ENCODE measurements at places on chromosomes 3 and 15.

DNA sequence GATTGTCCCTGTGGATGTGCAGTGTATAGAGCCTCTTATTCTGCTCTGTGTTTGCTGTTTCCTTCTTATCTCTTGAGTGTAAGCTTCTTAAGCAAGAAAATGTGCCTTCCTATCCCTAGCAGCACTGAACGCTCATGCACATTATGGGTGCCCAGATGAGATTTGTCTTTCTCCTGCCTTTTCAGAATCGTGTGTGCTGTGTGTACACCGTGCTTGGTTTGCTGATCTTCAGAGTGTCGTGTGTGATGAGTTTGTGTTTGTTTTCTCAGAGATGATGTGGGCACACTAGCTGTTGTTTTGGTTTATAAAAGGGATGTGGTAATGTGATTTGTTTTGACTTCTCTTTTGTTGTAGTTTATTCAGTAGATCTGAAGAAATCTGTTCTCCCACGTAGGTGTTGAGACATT lies 19.7 kb downstream of the GPR171 start:
- DNase-seq: no peak

DNA sequence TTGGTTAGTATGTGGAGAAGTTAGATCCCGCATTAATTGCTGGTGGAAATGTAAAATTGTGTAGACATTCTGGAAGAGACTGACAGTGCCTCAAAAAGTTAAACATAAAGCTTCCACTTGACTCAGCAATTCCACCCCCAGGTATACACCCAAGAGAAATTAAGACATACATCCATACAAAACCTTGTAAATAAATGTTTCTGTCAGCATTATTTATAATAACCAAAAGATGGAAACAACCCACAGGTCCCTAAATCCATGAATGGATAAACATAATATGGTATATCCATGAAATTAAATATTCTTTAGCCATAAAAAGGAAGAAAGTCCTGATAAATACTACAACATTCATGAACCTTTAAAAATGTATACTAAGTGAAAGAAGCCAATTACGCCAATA lies 817.4 kb downstream of the NTRK3 start:
- DNase-seq: no peak

DNA sequence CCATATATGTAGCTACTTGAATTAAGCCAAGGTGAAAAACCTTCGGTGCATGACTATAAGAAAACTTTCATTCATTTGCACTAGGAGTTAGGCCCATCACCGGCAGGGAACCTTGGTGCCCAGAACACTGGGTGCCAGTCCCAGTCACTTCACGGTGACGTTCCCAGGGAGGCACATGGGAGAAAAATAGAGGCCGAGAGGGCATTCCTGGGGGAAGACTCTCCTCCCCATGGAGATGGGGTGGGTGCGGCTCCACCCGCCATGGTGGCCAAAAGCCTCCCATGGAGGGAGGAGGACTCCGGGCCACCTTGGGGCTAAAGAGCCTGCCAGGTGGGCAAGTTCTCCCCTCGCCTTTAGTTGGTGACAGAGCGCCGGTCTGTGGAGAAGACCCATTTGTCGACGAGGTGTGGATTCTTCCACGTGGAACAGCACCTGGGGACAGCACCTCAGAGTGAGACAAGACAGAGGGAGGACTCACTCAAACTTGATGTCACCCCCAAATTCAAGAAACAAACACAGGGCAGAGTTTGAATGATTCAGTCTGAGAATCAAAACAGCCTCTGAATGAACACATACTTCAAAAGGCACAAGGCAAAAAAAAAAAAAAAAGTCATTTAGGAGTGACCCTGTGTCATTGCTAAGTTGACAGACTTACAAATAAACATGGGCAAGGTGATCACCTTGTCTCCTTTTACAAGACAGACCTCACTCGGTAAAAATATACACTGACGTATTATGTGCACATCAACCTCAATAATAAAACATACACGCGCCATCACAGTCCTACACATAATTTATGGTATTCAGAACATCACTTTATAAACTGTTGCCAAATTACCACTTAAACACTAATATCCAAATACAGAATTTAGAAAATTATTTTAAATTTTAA lies 38.6 kb downstream of the ZXDC start:
- DNase-seq: no peak

GRCh38 chr3:135788978-135789377 lies 176.6 kb upstream of the PPP2R3A start:
- no peak for DNase-seq

- no peak for DNase-seq
These were observed 3.5 kb downstream of the PFN2 start for GRCh38 chr3:149967086-149967685.

DNA sequence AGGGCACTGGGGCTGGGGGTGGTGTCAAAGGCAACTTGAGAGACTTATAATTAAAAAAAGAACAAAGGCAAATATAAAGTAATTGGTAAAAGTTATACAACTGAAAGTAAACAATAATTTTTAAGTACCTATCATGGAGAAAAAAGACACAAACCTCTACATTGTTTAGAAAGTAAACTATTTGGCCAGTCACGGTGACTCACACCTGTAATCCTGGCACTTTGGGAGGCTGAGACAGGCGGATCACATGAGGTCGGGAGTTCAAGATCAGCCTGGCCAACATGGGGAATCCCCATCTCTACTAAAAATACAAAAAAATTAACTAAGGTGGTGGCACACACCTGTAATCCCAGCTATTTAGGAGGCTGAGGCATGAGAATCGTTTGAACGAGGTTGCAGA lies 25.8 kb downstream of the RPSA start:
- no peak for DNase-seq

DNA sequence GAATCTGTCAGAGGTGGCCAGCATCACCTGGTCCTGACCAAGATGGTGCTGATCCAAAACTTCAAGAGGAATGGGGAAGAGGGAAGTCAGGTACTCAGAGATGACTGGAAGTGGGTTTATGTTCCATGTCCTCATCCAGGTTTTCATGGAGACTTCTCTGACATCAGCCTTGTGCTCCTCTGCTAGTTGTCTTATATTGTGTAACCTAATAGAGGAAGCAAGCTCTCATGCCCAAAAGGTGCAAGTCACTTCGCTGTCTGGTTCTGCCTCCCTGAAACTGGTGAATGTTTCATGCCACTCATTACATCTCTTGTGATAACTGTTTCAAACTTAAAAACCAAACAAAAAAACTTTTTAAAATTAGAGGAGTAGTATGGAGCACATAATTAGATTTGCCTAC lies 127.2 kb upstream of the MANF start:
- DNase-seq: no peak

- no peak for DNase-seq
These were observed 38.9 kb upstream of the RNU6-1 start for GRCh38 chr15:67878712-67879206.

GRCh38 chr15:98873441-98874218 lies 134.0 kb downstream of the PGPEP1L start:
- DNase-seq: no peak

DNA sequence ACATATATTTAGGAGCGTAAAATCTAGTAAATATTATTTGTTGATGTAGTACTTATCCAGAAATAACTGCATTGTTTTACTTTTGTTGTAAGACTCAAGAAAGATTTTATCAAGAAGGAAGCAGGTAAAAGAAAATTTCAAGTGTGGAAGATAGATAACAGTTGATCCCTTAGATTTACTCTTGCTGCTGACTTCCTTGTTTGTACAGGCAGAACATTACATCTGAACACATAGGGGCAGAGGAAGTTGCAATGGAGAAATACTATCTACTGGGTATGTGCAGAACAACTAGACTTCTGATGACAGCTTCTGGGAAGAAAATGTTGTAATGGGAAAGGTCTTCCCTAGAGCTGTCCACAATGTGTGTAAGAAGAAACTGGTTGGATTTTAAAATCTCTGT lies 350.6 kb downstream of the NLGN1 start:
- DNase-seq: no peak

- no peak for DNase-seq
These were observed 437.4 kb downstream of the NR2F2 start for GRCh38 chr15:96767703-96768434.

DNA sequence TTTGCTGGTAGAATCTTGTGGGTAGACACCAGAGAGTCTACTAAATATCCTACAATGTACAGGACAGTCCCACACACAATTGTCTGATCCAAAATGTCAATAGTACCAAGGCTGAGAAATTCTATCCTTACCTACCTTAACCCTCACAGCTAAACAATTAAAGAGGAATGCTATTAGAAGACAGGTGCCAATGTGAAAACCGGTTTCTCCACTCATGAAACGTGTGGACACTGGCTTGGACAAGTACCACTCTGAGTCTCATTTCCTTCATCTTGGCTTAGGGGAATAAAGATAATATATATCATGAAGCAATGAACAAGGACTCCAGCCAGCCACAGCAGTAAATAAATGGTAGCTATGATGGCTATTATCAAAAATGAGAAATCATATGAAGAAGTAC lies 90.2 kb downstream of the RFTN1 start:
- DNase-seq: no peak

- DNase-seq: no peak
These were observed 1.7 kb upstream of the ARF4 start for GRCh38 chr3:57598765-57599360.

- DNase-seq: no peak
These were observed 114.7 kb upstream of the LRTM1 start for GRCh38 chr3:55042591-55042990.

- DNase-seq: no peak
These were observed 582.8 kb upstream of the CCDC54 start for GRCh38 chr3:106794442-106794841.

DNA sequence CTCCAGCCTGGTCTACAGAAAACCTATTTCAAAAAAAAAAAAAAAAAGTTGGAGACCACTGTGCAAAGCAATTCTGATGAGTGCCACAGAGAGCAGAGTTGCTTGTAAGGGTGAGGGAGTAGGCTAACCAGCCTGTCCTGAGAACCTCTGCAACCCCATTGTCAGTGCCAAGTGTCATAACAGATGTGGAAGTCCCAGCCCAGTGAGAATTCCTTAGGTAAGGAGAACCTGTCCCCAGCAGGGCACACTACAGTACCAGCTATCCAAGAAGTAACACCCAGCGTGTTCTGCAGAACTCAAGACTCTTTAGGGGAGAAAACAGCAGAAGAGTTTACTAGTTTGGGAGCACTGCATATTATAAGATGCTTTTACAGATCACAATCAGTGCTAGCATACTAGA lies 156.3 kb downstream of the LIPC start:
- DNase-seq: no peak

DNA sequence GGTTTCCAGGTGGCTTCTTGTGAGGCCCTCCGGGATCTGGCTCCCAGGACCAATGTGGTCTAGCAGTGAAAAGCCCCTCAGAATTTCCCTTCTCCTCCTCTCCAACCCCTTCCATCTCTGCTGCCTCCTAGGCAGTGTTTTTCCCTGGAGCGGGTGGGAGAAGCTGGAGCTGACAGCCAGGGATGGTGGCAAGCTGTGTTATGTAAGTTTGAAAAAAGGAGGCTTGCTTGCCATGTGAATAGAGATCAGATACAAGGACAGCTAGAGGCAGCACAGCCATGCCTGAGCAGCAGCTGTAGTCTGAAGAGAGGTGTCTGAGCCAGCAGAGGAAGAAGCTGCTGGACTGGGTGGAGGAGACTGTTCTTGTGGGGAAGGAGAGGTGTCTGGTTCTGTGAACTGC lies 20.6 kb downstream of the SNAPC5 start:
- no peak for DNase-seq

GRCh38 chr3:42430781-42431532 lies 20.5 kb upstream of the LYZL4 start:
- DNase-seq: no peak

DNA sequence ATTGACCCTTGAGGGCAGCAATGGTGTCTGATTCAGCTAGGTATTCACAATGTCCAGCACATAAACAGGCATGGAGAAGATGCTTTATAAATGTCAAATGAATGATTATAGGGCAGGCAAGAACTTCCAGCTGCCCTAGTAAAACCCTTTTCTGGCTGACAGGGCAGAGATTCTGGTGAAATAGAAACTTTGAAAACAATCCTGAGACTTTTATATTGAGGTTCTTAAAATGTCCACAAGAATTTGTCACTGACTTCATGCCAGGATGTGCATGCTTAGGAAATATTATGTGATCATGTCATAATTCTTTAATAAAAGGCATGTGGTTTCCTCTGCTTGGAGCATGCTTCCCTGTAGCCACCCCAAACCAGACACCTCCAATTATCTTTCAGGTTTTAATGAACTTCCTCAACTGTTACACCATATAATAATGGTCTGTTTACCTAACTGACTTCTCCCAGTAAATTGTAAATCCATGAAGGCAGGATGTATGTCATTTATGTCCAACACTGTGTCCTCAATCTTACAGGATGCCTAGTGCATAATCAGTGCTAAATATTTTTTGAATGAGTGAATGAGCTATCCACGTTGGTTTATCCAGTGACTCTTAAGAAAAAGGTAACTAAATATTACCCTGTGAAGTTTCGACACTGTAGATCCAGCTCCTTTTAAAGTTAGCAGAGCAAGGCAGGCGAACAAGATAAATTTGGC lies 43.4 kb upstream of the CLRN1 start:
- DNase-seq: no peak

- DNase-seq: no peak
These were observed 52.2 kb upstream of the STXBP5L start for GRCh38 chr3:120855665-120856437.

- DNase-seq: no peak
These were observed 162.0 kb downstream of the IMPG2 start for GRCh38 chr3:101158374-101158773.

DNA sequence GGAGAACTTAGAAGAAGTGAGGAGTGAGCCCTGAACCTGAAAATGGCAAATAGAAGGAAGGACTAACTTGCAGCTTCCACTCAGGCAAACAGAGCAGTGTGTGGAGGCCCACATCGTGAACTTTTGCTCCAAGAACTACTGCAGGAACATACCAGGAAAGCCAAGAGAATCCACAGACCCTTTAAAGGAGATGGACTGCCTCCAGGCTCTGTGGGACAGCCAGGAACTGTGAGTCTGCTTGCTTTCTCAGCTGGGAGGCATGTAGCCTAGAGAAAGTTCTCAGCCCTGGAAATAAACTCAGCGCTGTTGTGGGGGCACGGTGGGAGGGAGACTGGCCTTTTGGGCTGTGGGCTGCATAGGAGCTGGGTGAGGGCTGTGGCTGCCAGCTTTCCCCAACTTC lies 93.0 kb downstream of the SNRK start:
- no peak for DNase-seq

- DNase-seq: no peak
These were observed 25.1 kb downstream of the POLR2M start for GRCh38 chr15:57731530-57732103.

- DNase-seq: no peak
These were observed 8.6 kb upstream of the CACNA1D start for GRCh38 chr3:53485675-53486403.

DNA sequence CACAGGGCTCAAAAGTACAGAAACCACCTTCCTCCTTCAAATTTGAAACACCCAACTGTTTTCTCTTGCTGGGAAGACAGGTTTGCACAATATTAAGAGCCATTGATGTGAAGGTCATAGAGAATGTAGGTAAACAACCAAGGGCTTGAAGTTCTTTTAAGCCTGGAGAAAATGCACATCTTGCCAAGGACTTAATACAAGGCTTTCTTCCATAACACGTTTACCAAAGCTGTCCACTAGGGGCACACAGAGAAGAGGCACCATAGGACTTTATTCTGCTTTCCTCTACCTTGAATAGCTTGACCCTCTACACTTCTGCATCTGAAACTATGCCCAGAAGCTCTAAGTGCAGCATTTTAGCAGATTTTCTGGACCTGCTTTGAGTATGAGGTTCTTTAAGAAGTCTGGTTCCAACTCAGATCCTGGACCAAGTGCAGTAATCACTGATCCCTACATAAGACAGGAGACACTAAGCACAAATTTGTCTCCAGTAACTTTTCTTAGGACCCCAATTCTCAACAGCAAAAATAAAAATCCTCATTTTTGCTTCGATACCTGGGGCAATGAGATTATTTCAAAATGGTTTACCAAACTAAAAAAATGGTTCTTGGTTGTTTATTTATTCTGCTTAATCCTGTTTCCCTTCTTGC lies 138.0 kb downstream of the FBN1 start:
- DNase-seq: no peak
